ENCODE measurements at places on chromosomes 12 and 14.

DNA sequence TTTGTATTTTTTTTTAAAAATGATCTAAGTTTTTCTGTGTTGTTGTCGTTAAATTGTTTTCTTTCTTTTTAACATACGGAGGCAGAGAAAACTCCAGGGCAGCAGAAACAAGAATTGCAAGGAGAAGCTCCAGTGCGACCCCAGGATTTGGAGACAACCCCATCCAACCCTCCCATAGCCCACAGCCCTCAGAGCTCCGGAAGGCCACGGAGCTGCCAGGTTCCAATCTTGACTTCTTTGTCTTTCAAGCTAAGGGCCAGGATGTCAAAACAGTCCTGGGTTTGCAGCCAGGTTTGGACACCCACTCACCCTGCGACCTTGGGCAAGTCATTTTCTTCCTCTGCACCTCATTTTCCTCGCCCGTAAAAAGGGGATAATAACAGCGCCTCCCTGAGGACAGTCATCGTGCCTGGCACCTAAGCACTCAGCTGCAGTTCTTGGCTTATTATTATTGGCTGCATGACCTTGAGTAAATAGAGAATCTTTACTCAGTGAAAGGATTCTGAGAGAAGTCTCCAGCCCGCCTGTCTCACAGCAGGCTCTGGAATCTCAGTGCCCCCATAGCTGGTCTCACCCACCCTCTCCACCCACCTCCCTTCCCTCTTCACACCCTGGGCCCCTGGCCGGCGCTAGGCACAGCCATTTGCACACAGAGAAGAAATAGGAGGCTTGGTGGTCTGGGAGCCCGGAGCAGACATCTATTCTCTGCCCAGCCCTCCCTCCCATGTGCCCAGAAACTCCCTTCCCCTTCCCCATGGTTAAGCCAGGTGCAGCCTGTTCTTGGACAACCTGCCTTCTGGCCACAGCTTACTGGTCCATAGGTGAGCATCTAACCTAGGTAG lies 79.4 kb upstream of the BCL11B start:
- no peak for DNase-seq

DNA sequence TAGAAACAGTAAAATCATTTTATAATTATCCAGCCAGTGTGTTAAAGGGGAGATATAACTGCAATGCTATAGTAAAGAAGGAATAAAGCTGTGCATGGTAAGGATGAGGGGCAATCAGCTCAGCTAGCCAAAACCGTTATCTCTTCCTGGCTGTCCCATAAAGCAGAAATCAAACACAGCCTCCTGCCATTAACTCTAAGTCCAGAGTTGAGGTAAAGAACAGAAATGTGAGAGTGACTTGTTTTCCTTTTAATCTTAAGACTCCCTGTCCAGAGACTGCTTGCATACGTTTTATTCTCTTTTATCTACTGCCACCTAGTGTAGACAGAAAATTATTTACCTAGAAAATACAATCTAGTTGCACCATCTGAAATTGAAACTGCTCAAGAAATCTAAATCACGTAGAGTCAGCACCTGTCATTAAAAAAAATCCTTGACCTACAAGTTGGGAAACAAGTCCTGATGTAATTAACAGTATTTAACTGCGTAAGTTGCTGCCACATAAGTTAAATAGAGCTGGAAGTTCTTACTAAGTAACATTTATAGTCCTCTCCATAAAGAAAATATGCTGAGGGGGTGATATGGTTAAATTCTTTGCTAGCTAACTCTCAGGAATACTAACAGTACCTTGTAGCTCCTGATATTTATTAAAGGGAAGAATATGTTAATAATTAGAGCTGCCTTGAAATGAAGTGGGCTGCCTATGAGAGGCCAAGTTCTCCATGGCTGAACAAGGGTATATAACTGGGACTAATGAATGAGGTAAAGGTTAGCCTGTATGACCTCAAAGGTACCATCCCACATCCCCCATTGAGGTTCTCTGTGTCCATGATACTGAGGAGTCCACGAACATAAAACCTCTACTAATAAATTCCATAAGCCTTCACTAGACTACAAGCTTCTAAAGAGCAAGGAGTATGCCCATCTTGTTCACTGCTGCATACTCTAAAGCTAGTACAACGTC lies 62.7 kb downstream of the GALNT4 start:
- peak; percentile 14 for DNase-seq

DNA sequence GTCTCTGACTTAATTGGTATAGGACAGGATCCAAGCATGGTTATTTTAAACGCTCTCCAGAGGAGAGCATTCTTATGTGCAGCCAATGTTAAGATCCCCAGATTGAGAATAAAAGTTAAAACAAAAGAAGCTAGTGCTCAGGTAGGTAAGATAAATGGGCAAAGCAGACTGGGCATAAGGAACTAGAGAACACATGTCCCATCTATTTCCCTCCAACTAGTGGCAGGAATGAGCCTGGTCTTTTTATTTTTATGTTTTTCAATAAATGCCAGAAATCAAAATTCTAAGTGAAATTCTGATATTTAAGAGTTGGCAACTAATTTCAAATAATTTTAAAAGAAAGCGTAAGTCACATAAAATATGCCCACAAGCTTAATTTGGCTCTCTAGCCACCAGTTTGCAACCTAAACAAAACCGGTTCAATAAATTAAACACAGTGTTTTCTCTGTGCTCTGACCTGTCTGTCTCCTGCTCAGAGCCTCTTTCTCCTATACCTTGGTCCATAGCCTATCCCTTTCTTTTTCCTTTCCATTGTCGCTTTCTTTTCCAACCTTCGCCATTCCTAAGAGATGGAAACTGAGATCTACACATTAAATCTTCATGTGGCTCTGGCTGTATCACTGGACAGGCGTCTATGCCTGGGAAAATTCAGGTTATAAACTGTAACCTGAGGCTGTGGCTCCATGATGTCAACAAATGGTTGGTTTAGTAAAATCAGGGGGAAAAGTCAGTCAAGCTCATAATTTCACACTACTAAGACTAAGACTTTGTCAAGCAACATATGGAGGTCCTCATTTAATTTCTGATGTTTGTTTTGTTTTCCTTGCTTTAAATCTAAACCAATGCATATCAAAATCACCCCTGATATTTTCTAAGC lies 5.5 kb downstream of the SLC38A1 start:
- no peak for DNase-seq

DNA sequence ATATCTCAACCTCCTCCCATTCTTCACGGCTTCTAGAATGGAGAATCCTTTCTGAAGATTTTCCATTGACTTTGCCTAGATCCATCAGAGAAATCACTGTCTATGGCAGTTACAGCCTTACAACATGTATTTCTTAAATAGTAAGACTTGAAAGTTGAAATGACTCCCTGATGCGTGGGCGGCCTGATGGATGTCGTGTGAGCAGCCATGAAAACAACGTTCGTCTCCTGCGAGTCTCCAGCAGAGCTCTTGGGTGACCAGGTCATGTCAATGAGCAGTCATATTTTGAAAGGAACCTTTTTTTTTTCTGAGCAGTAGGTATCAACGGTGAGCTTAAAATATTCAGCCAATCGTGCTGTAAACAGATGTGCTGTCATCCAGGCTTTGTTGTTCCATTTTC lies 139.9 kb upstream of the C14orf180 start:
- no peak for DNase-seq

DNA sequence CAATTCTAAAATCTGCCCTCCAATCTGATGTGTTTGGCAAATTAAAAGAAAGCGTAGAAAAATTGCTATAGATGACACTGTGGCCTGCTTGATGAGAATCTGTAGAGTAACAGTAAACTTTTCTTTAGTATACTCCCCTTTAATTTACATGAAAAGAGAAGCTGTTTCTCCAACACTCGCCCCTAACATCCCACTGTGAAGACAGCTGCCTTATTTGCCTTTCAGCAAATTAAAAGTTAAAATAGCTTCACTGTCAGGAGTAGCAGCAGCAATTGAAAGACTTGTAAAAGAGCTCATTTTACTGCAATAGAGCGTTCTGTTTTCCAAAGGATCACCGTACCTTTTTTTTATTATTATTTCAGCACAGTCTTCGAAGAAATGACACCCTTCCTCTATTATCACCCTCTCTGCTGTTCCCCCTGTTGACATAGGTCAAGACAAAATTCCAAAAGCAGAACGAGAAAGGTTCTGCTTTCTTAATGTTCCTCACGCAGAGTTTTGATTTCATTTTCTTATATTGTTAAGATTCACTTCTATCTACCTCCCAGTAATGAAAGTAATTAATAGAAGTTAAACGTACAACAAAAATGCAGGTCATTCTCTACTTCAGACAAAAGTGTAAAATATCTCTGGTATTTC lies 153.5 kb upstream of the USP15 start:
- DNase-seq, result no peak

DNA sequence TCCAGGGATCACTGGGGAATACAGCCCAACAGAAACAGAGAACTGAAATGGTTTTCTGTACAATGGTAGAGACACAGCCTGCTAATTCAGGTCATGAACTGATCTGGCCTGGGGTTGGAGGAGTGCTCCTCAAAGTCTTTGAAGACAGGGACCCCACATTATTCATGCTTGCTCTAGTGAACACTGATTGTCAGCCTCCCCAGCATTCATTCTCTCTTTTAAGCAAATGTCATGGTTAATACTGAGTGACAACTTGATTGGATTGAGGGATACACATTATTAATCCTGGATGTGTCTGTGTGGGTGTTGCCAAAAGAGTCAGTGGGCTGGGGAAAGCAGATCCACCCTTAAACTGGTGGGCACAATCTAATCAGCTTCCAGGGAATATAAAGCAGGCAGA lies 288.4 kb upstream of the NOS1 start:
- no peak for DNase-seq

DNA sequence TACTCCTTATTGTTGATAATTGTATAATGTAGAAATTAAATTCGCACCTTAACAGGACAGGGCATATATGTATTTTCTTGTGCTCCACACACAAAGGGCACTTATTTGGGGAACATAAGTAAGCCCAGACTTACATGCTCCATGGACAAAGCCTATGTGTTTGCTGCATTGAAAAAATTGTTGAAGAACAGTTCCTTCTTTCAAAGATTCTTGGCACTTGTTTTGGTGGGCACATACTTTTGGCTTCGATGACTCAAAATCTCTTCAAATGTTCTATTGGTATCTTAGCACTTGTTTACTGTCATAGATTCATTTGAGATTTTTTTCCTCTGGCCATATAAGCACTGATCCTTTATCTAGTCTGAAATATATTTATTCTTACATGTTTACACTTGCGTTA lies 1.4 kb upstream of the MAP4K5 start:
- no peak for DNase-seq

- no peak for DNase-seq
Observed at GRCh38 chr12:50926415-50926814, 25.9 kb upstream of the HIGD1C start.

DNA sequence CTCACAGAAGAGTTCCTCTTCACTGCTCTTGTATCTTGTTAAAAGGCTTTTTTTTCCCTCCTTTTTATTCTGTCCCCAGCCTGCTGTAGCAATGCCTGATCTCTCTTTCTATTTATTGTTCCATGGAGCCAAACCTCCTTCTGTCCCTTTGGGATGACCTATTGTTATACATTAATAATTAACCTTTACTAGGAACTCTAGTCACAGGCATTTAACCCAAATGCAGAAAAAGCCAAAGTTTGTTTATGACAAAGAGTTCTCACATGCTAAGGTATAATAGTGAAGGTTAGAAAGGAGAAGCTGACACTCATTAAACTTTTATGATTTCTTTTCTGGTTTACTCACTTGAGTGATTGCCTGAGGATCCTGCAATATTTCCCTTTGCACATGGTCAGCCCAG lies 535.8 kb downstream of the NRXN3 start:
- DNase-seq, result no peak

DNA sequence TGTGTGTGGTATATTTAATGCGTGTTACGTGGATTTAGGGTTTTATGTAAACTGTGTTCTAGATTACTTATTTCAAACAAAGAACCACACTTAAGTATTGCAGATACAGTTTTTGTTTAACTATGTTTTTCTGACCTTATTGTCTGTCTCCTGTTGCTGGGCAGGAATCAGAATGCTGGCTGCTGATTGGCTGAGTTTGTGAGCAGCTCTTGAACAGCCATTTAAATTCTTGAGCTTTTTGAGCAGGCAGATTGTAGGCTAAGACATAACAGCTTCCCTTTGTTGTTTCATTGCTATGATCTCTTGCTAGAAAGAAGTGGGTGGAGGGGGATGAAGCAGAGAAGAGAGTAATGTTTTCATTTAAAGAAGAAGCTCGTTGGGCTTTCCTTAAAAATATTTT lies 52.2 kb downstream of the ATF7IP start:
- peak; percentile 54 for DNase-seq

DNA sequence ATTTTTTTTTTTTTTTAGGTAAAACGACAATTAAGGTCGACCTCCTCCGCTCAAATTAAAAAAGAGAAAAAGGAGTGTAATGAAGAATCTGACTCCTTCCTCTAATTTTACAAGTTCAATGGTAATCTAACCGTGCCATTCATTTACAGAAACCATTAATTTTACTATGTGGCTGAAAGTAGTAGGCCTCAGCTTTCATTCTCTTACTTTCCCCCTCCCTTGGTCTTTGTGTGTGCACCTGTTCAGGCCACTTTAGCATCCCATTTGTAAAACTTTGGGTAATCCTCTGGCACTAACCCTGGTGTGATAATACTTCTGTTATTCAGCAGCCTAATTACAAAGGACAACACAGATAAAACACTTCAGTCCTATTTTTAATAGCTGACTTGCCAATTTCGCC lies 128.1 kb downstream of the ASCL1 start:
- peak; percentile 85 for DNase-seq

- DNase-seq, result no peak
Observed at GRCh38 chr12:91123236-91123916, 12.1 kb upstream of the LUM start.

DNA sequence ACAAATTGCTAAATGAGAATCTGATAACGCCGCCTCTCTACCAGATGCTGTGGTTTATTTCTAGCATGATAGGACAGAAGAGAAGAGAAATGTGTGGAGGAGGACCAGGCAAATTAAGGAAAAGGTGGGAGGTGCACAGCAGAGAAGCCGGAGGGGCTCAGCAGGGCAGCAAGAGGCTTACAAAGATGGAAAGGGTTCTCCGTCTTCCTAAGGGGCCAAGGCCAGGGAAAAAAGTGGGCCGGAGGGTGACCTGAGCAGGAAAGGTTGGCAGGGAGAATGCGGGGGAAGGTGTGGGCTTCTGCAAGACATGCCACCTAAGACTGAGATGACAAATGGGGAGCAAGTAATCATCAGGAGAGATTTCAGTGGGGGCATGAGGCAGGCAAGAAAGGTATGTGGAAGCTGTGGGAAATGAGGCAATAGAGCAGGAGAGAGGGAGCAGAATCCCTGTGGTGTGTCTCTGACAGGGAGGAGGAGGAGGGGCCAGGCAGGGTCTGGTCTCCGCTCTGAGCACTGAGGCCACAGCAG lies 18.7 kb downstream of the MANSC1 start:
- DNase-seq, result no peak

- no peak for DNase-seq
Observed at GRCh38 chr14:96268431-96269358, 12.7 kb downstream of the BDKRB1 start.

- DNase-seq, result no peak
Observed at GRCh38 chr12:76356071-76356470, 7.9 kb upstream of the BBS10 start.

DNA sequence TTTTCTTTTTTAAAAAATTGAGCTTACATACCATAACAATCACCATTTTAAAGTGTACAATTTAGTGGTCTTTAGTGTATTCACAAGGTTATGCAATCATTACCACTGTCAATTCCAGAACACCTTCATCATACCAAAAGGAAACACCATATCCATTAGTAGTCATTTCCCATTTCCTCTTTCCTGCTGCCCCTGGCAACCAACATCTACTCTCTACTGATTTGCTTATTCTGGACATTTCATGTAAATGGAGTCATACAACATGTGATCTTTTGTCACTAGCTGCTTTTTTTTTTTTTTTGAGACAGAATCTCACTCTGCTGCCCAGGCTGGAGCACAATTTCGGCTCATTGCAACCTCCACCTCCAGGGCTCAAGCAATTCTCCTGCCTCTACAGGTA lies 66.8 kb upstream of the CFL2 start:
- no peak for DNase-seq

GRCh38 chr12:115421796-115422709 lies 738.1 kb upstream of the TBX3 start:
- no peak for DNase-seq

All from NCI-H1417 (cell line).